GM12865 (cell line): ENCODE measurements at places on chromosomes 11 and 22.

GRCh38 chr11:62001450-62002191 lies 34.2 kb upstream of the FTH1 start:
- DNase-seq = no peak

DNA sequence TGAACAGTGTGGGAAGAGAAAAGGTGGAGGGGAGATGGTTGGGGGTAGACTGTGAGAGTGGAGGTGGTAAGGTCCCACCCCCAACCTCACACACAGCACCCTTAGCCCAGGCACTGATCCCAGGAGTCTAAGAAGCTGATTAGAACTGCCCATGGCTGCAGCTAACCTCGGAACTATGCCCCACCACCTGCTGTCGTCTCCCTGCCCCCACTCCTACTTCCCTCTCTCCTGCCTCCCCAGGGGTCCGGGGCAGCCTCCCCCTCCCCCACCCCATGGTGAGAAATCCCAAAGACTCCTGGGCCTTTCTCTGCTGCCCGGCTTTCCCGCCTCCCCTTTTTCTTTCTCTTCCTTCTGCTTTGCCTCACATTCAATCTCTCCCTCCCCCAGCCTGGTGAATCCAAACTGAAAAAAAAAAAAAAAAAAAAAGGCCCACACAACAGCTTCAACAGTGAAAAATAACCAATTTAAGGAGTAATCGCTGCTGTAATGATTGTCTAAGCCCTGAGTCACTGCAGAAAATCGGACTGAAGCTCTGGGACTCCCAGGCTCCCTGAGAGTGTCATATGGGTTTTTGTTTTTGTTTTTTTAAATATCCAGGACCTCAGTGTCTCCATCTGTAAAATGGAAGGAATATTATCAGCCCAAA lies 9.6 kb upstream of the TP53I11 start:
- no peak for DNase-seq

GRCh38 chr11:115961159-115962003 lies 457.2 kb upstream of the CADM1 start:
- no peak for DNase-seq

- no peak for DNase-seq
These were observed 50.7 kb downstream of the OTOG start for GRCh38 chr11:17597770-17598169.

DNA sequence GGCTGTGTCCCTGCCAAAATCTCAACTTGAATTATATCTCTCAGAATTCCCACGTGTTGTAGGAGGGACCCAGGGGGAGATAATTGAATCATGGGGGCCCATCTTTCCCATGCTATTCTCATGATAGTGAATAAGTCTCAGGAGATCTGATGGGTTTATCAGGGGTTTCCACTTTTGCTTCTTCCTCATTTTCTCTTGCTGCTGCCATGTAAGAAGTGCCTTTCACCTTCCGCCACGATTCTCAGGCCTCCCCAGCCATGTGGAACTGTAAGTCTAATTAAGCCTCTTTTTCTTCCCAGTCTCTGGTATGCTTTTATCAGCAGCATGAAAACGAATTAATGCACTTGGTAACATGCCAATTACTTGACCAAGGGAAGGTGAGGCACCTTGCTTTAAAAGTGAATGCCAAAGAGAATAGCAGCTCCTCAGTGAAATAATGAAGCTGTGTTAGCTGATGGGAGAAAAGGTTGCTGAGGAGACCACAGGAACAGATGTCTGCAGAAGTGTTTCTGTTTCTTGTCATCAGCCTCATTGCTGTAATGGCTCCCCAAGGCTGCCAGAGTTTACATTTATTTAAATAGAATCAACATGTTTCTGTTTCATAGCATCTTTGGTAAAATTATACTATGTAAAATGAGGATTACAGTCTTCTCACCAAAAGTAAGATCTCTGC lies 89.0 kb upstream of the CD44 start:
- DNase-seq = peak; percentile 57

DNA sequence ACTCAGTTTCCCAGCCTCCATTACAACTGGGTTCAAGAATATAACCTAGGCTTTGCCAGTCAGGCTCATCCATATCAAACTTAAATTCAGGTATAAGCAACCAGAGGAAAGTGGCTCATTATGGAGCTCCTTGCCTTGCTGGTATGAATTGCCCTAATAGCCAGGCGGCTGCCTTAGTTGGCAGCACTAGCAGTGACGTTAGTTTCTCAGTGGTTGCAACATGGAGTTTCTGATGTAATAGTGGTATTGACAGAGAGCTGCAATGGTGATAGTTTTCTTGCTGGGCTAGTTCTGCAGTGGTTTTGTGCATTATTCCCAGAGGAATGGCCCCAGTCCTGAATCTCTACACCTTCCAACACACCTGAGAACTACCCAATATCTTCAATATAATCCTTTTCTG lies 3.8 kb upstream of the TMEM123 start:
- DNase-seq = no peak

DNA sequence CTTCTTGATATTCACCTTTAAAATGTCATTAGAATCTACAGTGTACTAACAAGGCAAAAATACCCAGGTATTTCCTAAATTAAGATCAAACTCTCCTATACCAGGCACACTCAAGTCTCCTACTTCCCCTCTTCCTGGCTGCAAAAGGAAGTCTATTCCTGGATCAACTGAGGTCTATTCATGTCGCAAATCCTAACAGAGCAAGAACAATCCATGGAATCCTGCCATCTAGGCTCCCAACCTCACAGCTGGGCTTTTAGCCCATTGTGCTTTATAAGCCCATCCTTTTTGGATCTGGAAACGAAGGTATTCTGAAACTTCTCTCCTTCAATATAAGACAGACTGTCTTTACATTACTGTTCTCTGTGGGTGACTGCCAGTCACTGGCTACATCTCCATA lies 161.8 kb downstream of the SOX6 start:
- DNase-seq = no peak

DNA sequence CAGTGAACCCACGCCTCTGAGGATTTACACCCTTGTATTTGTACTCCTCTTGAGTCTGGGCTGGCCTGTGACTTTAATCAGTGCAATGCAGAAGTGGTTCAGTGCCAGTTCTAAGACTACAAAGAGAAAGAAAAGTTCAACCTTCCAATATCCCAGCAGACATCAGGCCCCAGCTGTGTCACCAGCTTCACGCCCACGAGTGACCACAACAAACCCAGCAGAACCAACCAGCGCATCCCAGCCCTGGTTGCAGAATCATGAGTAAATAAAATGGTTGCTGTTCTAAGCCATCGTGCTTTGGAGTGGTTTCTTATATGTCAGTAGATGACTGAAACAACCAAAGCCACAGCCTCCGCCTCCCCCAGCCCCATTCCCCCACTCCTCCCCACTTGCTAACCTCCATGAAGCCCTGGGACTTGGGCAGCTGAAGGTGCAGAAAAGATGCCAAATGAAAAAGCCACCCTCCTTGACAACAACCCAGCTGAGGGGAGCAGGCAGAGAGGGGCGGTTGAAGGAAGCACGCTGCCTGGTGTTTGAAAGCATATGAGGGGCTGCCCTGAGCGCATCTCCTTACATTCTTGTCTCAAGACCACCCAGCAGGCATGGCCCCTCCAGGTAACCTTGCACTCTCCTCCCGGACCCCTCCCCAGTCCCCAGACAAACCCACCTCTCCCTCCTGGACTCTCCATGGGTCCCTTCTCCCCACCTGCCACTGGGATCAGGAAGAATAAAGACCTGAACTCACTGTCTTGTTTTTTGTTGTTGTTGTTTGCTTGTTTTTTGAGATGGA lies 20.9 kb downstream of the TSKU start:
- no peak for DNase-seq

DNA sequence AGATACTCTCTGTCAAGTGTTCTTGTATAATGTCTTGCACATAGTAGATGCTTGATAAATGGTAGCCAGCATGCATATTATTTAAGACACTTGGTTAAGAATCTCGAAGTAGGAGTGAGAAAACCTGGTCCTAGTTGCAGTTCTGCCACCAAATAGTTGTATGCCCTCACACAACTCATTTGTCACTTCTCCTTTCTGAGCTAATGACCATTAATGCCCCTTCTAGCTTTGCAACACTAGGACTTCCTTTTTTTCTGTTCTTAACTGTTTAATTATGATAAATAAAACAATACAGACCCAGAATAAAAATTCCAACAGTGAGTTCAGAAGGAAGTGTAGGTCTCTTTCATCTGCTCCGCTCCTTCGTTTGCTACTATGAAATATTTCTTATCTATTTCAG lies 453.6 kb downstream of the TMEM135 start:
- no peak for DNase-seq

DNA sequence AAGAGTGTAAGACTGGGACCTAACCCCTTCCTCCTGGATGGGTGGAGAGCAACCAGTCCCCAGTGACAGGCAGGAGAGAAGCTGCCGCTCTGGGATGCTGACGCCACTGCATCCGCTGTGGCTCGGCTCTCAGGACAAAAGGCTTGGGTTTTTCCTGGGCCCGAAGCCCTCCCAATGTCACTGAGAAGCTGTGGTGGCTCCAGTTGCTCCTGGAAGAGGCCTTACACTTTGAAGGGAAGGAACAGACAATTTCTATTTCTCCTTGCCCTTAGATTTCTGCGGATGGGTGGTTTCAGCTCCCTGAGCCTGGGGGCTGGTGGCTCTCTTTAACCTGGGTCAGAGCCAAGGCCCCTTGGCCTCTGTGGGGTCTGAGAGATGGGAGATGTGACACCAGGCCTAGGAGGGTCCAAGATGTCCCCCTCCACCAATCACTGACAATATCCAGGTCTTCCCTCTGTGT lies 21.4 kb downstream of the TPBGL start:
- DNase-seq = no peak

DNA sequence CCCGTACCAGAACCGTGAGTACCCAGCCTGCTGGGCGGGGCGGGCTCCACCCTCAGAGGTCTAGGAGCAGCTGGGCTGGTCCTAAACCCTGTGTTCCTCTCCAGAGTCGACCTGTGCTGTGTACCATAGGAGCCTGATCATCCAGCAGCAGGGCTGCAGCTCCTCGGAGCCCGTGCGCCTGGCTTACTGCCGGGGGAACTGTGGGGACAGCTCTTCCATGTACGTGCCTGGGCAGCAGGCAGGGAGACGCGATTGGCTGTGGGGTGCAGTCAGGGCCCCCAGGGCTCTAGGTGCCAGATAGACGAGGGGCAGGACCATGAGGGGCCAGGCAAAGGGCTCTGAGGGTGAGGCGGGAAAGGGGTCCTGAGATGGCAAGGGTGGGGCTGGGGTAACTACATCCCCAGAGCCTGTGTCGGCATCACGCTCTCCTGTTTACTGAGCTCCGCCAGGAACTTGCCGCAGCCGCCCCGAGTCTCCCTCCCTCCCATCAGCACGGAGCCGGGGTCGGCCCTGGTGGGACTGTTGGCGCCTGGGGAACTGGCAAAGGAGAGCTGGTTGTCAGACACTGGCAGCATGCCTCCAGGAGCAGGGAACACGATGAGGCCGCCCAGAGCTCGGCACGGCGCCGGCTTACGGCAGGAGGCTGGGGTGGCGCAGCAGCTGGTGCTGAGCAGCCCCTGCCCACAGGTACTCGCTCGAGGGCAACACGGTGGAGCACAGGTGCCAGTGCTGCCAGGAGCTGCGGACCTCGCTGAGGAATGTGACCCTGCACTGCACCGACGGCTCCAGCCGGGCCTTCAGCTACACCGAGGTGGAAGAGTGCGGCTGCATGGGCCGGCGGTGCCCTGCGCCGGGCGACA lies 22.9 kb upstream of the MUC5B start:
- no peak for DNase-seq

- DNase-seq = no peak
These were observed 1423.8 kb downstream of the TBC1D22A start for GRCh38 chr22:48186146-48186790.

DNA sequence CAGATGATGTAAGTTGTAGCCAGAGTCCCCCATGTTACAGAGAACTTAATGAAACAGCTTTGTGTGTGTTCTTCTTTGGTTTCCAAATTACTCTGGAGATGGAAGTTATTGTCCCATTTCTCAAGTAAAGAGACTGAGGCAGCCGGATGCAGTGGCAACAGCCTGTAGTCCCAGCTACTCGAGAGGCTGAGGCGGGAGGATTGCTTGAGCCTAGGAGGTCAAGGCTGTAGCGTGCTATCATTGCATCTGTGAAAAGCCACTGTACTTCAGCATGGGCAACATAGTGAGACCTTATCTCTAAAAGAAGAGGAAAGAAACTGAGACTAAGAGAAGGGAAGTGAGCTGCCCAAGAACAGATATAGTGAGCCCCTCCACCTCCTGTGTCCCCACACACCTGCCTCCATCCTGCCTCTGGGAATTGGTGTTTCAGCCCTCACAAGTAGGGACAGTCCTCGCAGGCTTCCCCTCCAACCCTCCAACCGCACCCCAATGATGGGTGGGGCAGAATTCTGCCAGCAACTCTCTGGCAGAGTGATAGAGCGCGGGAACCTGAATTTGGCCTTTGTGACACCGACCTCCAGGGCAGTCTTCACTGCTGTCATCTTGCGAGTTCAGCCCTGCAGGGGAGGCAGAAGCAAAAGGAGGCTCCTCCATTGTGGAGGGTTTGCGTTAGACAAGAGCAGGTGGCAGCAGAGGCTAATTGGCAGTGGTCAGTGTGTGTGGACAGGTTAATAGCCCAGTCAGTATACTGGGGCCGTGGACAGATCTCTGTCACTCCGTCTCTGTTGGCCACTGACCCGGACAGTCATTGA lies 1.6 kb downstream of the PDXP start:
- DNase-seq = no peak

DNA sequence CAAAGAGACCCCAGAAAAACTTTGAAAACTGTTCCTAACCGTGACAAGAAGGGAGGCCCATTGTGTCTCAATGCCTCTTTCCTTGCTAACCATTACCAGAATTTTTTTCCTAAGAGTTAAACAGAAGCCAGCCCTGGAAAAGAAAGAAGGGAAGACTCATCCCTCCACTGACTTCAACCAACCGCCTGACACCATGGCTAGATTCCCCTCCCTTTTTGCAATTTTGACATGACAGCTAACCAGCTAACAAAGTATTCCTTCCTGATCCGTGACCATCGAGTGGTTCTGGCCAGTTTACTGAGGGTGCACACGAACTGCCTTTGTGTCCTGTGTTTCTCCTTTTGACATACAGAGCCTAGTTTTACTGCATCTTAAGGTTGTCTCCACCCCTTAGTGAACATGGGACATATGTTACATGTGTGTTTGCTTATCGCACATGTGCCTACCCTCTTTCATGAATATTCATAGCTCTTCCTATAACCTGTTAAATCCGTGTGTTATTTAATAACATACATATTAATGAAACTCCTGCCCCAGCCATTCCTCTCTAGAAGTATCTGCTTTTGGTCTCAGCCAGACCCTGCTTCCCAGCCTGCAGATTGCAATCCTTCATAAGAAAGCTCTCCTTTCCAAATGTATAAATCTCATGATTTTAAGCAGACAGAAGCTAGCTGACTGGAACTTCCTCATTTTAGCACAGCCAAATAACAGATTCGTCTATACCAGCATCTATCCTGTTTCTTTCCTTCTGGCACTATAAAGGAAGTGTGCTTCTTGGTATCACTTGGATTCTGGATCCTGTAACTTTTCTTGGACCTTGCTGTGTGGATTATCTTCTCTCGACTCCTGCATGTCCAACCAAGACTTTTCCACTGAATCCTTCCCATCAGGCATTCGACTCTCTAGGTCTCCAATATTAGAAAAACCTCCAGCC lies 37.8 kb downstream of the RASSF10 start:
- no peak for DNase-seq
